Mesothelial cell of epicardium (in vitro differentiated cells): ENCODE measurements at places on chromosomes 2 and 18. TPM values are rescaled to one million over a fixed set of nuclear protein-coding genes. Genes with fewer than 3 reads are reported as not detected.

- H3K27ac ChIP-seq = no peak overlapping the region
- H3K27me3 ChIP-seq = no peaks in the 10 kb centered on the region
- H3K4me1 ChIP-seq = peaks cover 49% of the 10 kb centered on the region
These were observed 6.3 kb downstream of the CFLAR start for GRCh38 chr2:201122276-201122675.

GRCh38 chr2:64192664-64193105, 48.5 kb upstream of the PELI1 start:
- H3K4me1 ChIP-seq = peaks cover 17% of the 10 kb centered on the region
- no peak overlapping the region for H3K27ac ChIP-seq
- H3K36me3 ChIP-seq = no peaks in the 10 kb centered on the region
- no peak overlapping the region for H3K4me3 ChIP-seq
- no peak for DNase-seq

GRCh38 chr2:129892360-129892759, 87.1 kb upstream of the RAB6C start:
- no peak overlapping the region for H3K27ac ChIP-seq
- peaks cover 40% of the 10 kb centered on the region for H3K27me3 ChIP-seq
- no peak for DNase-seq
- no peak overlapping the region for H3K4me3 ChIP-seq
- no peaks in the 10 kb centered on the region for H3K36me3 ChIP-seq

DNA sequence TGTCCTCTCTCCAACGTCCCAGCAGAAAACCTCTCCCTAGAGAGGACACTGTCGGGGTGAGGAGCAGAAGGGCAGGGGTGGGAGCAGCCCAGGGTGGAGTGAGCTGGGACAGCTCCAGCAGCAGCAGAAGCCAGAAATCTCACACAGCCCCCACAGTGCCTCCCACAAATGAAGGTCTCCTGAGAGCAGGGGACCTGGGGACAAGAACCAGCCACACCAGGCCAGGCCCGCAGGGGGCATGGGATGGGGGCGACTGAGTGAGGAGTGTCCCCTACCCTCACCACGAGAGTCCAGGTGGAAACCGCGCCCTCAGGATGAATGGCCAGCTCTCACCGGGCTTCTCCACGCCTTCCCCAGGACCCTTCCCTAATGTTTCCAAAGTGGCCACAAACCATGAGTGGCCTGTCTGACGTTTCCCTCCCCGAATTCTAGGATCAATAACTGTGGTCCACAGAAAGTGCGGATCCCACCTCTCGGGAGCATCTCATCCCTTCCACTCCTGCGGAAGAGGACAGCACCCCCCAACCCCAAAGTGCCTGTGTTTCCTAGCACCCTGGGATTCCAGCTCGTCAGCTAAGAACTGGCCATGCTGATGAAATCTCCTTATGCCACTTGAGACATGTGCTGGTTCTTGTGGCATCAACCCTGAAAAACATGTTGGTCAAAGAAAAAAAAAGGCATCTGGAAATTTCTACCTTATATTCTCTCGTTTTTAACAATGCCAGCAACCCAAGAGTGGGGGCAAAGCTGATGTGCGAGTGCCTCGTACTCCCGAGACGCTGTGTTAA, 121.1 kb downstream of the HDAC4 start:
- H3K36me3 ChIP-seq = no peaks in the 10 kb centered on the region
- peaks cover 9% of the 10 kb centered on the region for H3K4me1 ChIP-seq
- no peak overlapping the region for H3K27ac ChIP-seq
- no peaks in the 10 kb centered on the region for H3K27me3 ChIP-seq
- no peak overlapping the region for H3K4me3 ChIP-seq

The AMER3 gene
- not detected in 3 replicates for total RNA-seq
